ENCODE measurements at places on chromosomes 7 and 10.

- no peak for DNase-seq
Measured at GRCh38 chr10:34821587-34822585, 6.8 kb upstream of the PARD3 start.

- DNase-seq, result no peak
Measured at GRCh38 chr10:26372513-26373354, 65.4 kb upstream of the APBB1IP start.

- no peak for DNase-seq
Measured at GRCh38 chr10:490891-491571, 198.4 kb downstream of the DIP2C start.

GRCh38 chr7:74138945-74139843, 35.0 kb upstream of the EIF4H start:
- no peak for DNase-seq

DNA sequence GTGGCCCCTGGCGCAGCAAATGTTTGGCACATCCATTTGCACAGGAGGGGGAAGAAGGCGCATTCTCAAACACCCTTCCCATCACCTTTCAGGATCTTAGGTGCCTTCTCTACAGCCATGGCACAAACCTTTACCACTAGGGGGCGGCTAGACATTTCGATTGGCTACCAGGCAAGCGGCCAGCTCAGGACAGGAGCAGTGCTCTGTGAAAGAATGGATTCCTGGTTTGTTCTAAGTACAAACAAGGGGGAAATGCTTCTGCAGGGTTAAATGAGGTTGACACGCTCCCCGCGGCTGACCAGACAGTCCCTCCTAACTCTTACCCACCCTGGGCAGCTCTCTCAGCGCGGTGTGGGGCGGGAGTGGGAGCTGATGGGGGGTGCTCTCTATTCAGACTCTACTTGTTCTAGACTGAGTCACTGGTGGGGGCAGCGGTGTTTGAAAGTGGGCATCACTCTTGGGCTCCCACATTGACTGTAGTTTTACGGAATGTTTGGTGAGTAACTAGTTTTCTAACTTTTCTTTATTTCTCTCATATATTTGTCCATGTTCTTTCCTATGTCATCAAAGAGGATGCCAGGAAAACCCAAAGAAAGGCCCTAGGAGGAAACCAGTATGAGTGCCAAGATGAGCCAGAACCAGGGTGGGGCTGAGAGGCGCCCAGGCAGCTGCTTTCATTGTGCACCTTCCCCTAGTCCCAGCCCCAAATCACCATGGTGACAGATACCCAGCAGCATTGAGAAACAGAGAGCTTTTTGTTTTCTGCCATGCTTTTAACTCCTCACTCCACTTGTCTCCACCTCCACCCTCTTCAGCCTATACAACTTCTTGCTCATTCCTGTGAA, 61.4 kb upstream of the GPR158 start:
- DNase-seq, result peak; percentile 3

DNA sequence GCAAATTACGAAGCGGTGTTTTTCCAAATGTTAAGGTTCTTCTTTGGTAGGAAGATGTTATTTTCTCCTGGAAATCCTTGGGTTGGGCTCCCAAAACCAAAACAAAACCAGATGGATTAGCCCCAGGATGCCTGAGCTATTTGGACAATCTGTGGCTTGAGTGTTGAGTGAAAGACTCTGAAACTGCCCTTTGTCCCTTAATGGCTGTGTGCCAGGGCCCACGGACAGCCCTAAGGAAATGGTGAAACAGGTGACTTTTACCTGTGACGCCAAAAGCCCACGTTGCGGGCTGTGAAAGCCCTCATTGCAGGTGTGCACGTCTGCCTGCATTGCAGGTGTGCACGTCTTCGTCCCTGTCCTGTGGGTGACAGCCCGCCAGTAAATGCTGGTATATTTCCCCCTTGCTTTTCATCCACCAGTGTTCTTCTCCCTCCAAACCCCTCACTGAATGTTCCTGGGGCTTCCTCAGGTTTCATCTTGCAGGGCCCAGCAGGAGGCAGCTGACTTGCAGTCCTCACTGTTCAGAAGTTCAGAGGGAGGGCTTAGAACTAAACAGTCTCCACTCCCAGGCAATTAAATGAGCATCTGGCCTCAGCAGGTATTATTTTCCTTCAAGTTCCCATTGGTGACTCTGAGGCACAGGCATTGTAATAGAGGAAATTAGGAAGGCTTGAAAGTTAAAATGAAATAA, 10.7 kb downstream of the PFKP start:
- no peak for DNase-seq
